ENCODE measurements at places on chromosomes 3 and 15.
A peak's percentile ranks its signal among the peaks of the same experiment; 100 is the strongest.

GRCh38 chr15:31970007-31970406 lies 60.3 kb upstream of the CHRNA7 start:
- H3K27me3 ChIP-seq, result no peaks in the 10 kb centered on the region
- no peak overlapping the region for H3K4me3 ChIP-seq
- H3K4me1 ChIP-seq, result peaks cover 2% of the 10 kb centered on the region
- H3K36me3 ChIP-seq, result no peaks in the 10 kb centered on the region
- no peak for DNase-seq

DNA sequence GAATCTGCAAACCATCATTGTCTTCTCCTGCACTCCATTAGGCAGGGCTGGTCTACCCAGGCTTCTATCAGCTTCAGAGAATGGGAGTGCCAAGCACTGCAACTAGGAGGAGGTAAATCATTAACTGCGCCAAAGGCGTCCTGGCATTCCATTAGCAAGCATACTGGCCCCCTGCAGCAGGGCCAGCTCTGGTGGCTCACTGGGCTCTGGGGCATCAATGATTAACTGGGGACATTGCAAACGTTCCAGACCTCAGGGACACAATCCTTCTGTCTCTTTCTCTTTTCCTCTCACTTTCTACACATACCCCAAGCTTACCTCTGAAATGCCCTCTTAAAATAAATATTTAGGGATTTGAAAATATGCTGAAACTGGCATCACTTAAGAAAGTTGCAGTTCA lies 129.0 kb downstream of the MYLK start:
- H3K4me1 ChIP-seq, result peaks cover 67% of the 10 kb centered on the region
- no peaks in the 10 kb centered on the region for H3K27me3 ChIP-seq
- DNase-seq, result no peak
- peak overlapping the region; percentile 65 for H3K27ac ChIP-seq

- no peak for DNase-seq
- H3K4me3 ChIP-seq, result no peak overlapping the region
- H3K36me3 ChIP-seq, result no peaks in the 10 kb centered on the region
- H3K27ac ChIP-seq, result no peak overlapping the region
Observed at GRCh38 chr15:62241135-62241770, 76.2 kb upstream of the C2CD4B start.

GRCh38 chr3:176120507-176120906 lies 1076.8 kb downstream of the TBL1XR1 start:
- H3K4me3 ChIP-seq, result no peak overlapping the region
- H3K27me3 ChIP-seq, result no peaks in the 10 kb centered on the region
- H3K4me1 ChIP-seq, result no peaks in the 10 kb centered on the region
- H3K36me3 ChIP-seq, result no peaks in the 10 kb centered on the region

DNA sequence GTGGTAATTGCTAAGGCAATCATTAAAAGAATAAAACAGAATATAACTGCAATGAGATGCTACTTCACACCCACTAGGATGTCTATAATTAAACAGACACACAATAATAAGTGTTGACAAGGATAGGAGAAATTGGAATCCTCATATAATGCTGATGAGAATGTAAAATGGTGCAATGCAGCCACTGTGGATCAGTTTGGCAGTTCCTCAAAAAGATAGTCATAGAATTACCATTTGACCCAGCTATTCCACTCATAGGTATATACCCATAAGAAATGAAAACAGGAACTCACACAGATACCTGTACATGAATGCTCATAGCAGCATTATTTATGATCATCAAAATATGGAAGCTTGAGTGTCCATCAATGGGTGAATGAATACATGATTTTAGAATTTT lies 9.6 kb upstream of the RNF111 start:
- no peaks in the 10 kb centered on the region for H3K4me1 ChIP-seq
- no peak overlapping the region for H3K4me3 ChIP-seq
- H3K27me3 ChIP-seq, result no peaks in the 10 kb centered on the region
- no peaks in the 10 kb centered on the region for H3K36me3 ChIP-seq
- no peak for DNase-seq
- no peak overlapping the region for H3K27ac ChIP-seq

DNA sequence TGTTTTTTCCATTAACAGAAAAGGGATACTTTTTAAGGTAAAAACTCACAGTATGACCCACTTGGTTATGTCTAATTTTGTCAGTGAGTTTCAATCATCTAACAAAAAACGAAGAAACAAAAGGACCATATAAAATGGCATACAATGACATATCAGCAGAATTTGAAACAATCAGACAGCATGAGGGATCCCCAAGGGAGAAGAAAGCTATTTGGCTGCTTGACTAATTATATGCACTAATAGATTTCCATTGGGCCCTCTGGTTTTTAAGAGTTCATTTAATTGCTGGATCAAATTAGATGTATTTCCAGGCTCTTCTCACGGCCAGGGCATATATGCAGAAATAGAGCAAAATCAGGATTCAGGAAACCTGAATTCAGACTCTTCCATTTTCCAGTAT lies 376.4 kb upstream of the GBE1 start:
- no peak overlapping the region for H3K27ac ChIP-seq
- H3K36me3 ChIP-seq, result no peaks in the 10 kb centered on the region
- no peak overlapping the region for H3K4me3 ChIP-seq
- no peaks in the 10 kb centered on the region for H3K4me1 ChIP-seq
- no peaks in the 10 kb centered on the region for H3K27me3 ChIP-seq
- no peak for DNase-seq

GRCh38 chr3:121562148-121562547 lies 5.6 kb upstream of the ARGFX start:
- no peak for DNase-seq
- H3K4me3 ChIP-seq, result no peak overlapping the region
- no peaks in the 10 kb centered on the region for H3K27me3 ChIP-seq
- peak overlapping the region; percentile 7 for H3K27ac ChIP-seq

- H3K36me3 ChIP-seq, result peaks cover 11% of the 10 kb centered on the region
- H3K4me3 ChIP-seq, result no peak overlapping the region
- no peak overlapping the region for H3K27ac ChIP-seq
- no peak for DNase-seq
- no peaks in the 10 kb centered on the region for H3K27me3 ChIP-seq
Observed at GRCh38 chr3:138032567-138032966, 22.6 kb downstream of the CLDN18 start.

All from sigmoid colon (tissue), 7 donors.